ENCODE measurements at places on chromosomes 5 and 9.
A peak's percentile ranks its signal among the peaks of the same experiment; 100 is the strongest.

GRCh38 chr9:89684912-89685636, 80.3 kb downstream of the GADD45G start:
- no peak for DNase-seq

GRCh38 chr9:131262327-131263032, 13.8 kb downstream of the FAM78A start:
- DNase-seq: no peak

- DNase-seq: no peak
Observed at GRCh38 chr9:82356871-82357270, 368.3 kb downstream of the SPATA31D1 start.

DNA sequence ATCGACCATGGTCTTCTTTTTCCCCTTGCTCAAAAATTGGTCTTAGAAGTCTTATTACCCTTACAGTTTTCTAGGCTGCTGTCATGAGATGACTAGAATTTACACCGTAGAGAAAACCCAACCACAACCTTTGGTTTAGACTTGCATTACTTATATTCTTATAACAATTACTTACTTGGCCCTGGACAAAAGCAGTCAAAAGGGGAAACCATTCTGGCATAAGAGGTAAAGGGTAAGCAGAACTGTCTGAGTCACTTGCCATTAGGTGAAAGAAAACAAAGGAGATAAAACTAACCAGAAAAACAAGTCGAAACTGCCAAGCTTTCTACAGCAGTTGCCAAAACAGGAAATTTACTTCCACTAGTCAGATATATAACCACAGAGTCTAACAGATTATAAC, 17.9 kb downstream of the TMEM245 start:
- no peak for DNase-seq

DNA sequence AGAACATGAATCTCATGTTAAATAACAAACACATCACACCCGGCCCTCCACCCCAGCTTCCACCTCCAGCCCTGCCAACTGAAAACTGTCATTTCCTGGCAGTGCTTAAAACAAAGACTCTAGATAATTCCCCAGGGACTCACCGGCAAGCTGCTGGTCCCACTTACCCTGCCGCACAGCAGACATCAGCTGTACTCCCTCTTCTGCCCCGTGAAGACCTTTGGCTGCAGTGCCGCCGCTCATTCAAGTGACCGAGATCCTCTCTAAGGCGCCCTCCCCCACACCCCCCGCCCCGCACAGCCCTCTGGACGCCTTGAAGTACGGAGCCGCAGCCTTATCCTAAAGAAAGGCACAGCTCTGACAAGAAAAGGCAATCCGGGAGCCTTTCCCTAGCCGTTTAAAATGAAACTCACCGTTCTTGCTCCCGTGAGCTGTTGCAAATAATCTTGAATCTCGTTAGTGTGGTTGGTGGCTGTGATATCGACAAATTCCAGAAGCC, 434 bp downstream of the GLRX start:
- DNase-seq: no peak

- no peak for DNase-seq
Observed at GRCh38 chr9:68505681-68506409, 34.8 kb downstream of the TMEM252 start.

DNA sequence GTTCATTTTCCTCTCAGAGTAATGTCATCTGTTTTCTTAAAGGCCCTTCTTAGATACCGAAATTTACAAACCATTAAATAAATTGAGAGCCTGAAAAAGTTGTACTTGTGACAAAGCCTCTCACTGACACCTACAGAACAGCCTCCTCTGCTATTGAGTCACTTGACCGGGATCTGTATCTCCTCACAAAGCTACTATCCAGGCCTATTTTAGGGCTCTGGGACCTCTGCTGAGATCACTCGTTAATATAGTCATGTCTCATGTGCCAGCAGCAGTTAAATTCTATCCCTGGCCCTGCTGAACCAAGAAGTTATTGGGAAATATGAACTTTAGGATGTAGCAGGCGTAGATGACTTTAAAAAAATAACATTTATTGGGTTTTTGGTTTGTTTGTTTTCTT, 31.1 kb downstream of the FBXO38 start:
- no peak for DNase-seq

GRCh38 chr5:10987925-10988504, 227.0 kb upstream of the DAP start:
- DNase-seq: peak; percentile 44

DNA sequence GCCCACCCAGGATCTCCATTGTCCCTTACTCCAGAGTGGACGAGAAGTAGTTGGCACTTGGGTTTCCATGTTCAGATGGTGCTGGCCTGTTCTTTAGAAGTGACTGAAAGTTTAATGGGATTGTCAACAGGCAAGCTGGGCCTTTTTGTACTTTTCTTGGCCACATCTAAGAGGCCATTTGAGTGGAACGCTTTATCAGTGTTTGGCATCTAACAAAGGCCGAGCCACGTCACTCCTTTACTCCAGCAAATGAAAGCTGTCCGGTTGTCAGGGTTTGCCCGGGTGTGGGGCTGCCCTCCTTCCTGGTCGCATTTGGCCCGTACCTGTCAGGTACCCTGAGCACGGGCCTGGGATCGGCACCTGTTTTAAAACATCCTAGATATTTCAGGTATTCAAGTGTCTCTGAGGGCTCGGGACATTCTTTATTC, 71.5 kb downstream of the RCL1 start:
- no peak for DNase-seq

DNA sequence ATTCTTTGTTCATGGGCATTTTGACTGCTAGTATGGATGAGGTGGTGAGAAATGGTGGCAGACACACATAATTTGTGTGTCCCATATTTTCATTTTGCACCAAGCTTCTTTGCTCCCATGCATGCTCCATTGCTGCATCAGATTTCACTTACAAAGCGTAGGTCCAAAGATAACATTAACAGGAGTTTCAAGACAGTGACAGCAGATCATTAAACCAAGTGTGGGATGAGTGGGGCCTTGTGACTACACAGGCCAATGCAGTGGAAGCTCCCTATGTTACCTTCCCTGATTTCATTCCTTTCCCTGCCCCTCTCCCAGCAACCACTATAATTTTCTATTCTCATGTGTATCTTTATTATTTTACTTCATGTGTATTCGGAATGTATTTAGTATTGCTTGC, 142.0 kb downstream of the AOPEP start:
- no peak for DNase-seq

- DNase-seq: peak; percentile 24
Observed at GRCh38 chr9:129102791-129103594, 7.6 kb downstream of the CRAT start.

- peak; percentile 11 for DNase-seq
Observed at GRCh38 chr5:172106511-172107356, 81.3 kb downstream of the STK10 start.

- peak; percentile 9 for DNase-seq
Observed at GRCh38 chr9:106830527-106831150, 32.3 kb upstream of the ZNF462 start.

GRCh38 chr9:100401042-100401441, 25.9 kb upstream of the MSANTD3 start:
- DNase-seq: no peak

DNA sequence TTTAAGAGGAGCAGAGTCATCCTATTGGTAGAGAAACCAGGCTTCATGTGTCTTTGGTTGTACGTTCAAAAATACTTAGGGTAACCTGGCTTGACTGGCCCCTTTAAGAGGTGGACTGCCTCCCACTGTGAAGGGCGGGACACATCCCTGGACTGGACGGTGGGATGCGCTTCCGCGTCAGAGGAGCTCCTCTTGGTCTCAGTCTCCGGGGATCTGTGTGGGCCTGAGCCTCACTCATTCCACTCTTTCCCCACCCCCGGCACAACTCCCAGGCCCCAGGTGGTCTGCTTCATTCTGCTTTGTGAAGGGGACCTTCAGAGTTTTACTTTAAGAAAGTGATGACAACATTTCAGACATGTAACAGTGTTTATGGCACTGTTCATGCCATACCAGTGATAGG, 601.1 kb downstream of the IRX1 start:
- no peak for DNase-seq

DNA sequence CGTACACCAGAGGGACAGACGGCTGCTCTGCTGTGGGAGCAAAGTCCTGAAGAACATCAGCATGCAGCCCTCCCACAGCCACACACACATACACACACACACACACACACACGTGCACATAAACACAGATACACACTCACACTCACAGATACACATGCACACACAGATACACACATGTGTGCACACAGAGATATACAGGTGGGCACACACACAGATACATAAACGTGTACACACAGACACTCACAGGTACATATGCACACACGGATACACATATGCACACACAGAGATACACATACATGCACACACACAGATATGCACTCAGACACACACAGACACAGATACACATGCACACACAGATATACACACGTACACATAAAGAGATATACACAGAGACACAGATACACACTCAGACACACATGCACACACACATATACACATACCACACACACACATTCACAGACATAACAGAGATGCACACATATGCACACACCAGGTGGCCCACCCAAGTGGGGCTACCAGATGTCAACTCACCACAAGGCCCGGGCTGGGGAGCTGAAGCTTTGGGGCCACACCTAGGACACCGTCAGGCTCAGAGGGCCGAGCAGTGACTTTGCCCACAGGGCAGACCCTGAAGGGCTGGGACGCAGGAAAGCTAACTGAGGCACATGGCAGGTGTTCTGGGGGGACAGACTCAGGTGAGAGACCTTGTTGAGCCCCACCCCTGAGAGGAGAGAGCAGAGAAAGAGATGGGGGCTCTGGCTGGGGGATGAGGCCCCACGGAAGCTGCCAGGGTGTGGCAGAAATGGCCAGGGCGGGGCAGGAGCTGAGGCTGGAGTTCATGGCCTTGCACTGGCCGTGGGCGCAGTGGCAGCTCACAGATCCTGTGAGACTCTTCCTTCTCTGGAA, 148.6 kb upstream of the PPP1R26 start:
- no peak for DNase-seq

GRCh38 chr5:6788956-6789649, 75.9 kb downstream of the TENT4A start:
- no peak for DNase-seq

- no peak for DNase-seq
Observed at GRCh38 chr9:114849450-114849849, 43.6 kb upstream of the TNFSF15 start.

GRCh38 chr9:130327070-130327780, 61.7 kb downstream of the HMCN2 start:
- no peak for DNase-seq

DNA sequence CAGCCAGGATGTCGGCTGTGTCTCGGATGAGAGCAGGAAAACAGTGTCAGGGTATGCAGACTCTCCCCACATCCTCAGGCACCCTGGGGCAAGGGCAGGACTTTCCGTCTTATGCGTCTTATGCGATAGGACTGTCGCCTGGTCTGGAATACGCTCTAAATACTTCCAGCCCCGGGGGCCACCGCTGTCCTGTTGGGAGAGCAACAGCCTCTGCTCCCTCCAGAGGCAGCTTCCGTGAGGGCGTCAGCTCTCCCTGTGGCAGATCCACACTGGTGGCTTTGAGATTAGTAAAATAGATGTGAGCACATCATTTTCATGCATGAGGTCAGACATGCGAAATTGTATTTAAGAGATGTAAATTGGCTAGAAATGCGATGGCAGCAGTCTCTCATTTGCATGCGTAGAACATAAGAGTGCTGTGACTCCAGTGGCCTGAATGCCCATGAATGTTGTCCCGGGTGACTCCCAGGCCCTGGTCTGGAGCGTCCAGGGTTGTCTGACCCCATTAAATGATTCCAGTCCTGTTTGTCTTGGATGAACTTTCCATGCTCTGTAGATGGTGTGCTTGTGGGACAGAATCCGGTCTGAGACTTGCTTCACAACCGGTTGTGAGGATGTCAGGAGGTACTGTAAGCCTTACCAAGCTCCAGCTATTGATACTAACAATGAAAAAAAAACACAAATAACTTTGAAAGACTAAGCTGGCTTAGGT, 228.2 kb downstream of the SYK start:
- DNase-seq: no peak

DNA sequence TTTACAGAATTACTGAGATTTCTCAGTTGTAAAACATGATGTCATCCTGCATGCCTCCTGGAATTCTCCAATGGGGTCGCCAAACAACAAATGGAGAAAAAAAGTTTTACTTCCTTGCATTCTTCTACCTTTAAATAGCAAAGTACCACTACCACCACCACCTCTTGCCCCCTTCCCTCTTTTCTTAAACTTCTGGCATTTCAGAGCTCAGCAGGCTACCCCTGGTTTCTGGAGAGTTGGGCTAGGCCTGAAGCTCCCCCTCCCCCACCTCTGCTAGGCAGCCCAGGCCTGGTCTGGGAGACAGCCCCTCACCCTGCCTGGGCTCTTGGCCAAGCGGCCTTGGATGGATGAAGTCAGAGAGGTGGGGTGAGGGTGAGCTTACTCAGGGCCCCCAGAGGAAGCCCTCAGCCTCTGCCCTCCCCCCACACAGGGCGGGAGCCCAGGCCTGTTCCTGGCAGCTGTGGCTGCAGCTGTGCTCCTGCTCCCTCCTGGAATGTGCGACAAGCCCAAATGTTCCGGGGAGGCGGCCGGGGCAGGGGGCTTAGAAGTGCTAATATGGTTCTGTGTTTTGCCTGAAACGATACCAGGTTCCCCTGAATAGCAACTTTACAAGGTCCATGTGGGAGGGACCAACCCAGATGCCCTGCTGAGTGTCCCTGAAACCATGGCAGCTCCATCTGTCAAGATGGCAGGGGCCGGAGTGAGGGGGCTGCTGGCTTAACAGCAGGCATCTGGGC, 6.0 kb upstream of the CCIN start:
- DNase-seq: no peak

DNA sequence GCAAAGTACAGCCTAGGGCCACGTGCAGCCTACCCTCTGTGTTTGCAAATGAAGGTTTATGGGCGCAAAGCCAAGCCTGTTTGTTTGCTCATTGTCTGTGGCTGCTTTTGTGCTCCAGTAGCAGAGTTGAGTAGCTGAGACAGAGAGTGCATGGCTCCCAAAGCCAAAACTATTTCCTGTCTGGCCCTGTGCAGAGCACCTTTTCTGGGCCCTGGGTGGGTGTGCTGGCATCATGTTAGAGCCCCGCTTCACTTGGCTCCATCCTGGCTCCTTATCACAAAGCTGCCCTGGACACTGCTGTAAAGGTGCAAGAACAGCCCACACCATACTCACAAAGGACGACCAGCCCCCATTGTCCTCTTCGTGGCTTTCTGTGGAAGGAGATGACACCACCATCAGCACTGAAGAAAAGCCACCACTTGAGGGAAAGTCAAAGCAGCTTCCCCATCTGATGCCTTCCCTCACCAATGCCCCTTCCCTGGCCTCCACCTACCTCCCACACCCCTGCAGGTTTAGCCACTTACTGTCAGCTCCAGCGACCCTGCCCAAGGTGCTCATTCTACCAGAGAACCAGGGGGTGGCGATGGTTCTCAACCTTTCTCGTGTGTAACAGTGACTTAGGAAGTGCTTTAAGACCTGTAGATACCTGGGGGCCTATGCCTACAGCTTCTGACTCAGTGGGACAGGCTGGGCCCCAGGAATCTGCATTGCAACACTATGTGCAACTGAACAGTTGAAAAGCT, 23.4 kb downstream of the LCP2 start:
- DNase-seq: peak; percentile 76

- DNase-seq: no peak
Observed at GRCh38 chr5:132486318-132487094, 4.1 kb downstream of the IRF1 start.
